A549 (cell line): ENCODE measurements at places on chromosomes 7 and 10.

DNA sequence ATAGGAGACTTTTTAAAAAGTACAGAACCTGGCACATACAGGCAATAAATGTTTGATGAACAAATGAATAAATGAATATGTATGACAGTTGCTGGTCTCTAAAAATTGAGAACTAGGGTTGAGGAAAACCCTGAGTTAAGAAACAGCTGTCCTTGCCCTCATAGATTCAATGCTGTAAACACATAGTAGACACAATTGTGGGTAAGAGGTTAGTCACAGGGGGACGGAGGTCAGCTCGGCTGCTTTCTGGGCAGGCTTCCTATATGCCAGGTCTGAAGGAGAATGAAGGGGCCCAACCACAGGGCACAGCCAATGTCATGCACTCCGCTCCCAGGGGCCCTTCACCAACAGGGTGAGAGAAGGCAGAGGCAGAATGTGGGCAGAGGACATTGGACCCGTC lies 143.3 kb upstream of the RSU1 start:
- no peak for DNase-seq

DNA sequence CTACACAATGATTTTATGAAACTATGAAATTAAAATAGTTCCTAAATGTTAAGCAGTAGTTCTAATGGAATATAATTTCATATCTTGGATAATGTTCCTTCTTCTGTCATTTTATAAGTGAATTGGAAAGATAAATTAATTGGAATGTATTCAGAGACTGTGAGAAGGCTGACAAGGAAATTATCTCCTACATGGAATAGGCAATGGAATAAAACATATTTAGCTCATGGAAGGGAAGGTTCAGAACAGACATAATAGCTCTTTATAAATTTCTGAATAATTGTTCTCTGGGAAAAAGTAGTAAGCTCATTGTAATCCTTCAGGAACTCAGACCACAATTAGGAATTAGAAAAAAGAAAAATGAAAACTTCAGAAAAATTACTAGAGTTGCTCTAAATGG lies 1172.3 kb upstream of the SORCS1 start:
- DNase-seq, result no peak

DNA sequence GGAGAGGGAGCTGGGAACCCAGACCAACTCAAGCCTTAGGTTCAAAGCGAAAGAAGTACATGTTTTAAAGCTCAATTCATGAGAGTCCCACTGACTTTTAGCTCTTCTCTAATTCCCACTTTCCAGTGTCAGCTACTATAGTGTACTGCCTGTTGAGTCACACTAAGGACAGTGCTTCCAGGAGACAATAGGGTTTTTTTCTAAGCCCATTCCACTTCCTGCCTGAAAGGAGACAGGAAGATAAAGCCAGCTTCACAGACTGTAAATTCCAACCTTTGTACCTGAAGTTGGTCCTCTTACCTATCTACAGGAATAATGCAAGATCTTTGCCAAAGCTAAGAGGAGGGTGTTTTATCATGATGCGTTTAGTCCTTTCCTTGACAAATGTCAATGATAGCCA lies 4.4 kb downstream of the MSRB2 start:
- no peak for DNase-seq

DNA sequence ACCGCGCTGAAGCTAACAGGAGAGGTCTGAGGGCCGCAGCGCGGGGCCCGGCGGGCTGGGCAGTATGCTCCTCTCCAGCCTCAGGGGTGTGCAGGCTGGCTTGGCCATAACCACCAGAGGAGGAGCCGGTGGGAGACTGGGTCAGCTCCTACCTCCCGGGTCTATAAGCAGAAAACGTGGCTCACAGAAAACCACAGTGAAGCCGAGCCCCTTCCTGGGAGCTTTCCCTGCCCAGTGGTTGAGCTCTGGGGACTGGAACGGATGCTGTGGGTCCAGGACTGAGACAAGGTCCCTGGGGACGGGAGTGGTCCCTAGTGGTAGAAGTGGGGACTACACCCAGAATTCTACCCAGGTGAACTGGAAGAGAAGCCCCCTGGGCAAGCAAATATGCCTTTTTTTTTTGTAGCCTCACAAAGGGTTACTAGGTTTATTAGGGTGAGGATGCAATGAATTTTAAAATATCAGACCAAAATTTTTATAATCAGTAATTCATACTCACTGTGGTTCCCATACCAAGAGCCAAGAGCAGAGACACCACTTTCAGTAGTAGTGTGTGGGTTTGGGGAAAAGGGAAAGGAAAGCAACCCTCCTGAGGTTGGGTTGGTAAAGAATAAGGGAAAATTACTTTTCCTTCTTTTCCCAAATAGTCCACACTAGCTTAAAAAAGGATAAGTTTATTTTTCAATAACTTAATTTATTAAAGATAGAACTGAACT lies 67.9 kb upstream of the PRKCQ start:
- DNase-seq, result peak; percentile 52

DNA sequence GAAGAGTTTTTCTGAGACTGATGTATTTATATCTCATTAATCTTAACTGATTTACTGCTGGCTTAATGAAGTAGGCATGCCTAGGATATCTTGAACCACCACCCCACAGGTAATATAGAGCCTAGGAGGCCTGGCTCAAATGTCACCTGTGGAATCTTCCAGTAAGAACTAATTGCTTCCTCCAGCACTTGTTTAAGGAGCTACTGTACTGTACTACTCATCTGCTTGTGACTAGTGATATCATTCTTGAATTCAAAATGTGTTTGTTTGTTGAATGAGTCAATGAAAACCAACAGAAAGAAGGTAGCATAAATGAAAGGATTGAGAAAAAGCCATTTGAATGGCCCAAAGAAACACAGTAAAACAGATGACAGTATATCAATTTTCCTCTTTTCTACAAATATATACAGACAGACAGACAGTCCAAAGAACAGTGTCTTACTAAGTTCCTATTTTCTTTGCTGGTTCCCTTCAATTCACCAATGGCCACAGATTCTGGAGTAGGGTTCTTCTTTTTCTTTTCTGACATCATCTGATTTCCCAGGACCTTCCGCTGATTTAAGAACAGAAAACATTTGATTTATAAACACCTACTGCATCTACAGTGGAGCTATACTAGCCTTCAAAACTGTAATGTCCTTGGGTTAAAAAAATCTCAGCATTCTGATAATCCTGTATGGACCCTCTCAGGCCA lies 43.7 kb upstream of the SLIT1 start:
- no peak for DNase-seq

DNA sequence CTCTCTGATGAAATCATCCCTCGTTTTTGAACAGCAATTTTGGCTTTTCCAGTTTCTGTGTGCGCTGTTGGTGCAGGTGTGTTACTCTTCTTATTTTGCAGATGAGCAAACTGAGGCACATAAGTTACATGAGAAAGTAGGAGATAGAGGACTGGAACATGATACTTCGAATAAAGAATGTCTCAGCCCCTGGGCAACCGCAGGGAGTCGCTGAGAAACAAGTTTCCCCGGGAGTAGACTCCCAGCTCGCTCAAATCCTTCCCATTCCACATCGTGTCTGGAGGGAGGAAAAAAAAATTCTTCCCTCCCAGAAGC lies 18.0 kb downstream of the MXI1 start:
- DNase-seq, result no peak

DNA sequence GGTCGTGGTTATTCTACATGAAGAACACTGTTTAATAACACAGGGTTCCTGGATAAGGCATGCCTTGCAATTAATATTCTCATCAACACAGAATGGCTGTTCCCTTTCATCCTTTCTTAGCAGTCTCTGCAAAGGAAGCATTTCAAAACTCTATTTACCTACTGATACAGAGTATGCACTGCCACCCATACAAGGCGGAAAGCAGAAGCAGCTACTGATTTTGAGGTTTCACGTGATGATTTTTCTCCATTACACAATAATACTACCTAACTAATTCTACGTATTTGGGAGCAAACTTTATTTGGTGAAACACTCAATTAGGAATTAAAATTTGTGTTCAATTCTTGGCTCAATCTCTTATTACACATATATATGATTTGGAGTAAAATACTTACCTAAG lies 43.0 kb upstream of the COL1A2 start:
- DNase-seq, result no peak

DNA sequence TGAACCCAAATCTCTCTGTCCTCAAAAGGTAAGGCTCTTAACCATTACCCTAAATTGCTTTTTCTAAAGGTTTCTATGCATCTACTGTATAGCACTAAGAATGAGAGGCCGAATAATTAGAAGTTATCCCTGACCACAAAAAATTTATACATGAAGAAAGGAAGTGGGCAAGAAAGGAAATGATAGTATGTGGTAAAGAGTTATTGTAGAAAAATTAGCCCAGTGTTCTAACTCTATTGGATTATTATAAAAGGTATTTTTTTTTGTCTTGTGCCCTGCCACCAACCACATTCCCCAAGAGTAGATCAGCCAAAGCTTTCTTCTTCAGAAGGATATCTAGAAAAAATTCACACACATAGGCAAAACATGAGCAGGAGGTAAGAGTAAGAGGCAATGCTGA lies 45.4 kb downstream of the DKK1 start:
- no peak for DNase-seq

- DNase-seq, result no peak
Measured at GRCh38 chr10:7075110-7075509, 335.7 kb downstream of the SFMBT2 start.

- no peak for DNase-seq
Measured at GRCh38 chr10:71260622-71261325, 48.4 kb downstream of the UNC5B start.

GRCh38 chr7:123823898-123824753 lies 20.8 kb upstream of the HYAL4 start:
- no peak for DNase-seq
